ENCODE measurements at places on chromosomes 11 and 22. TPM values are rescaled to one million over a fixed set of nuclear protein-coding genes. Genes with fewer than 3 reads are reported as not detected.

ACR gene
- 0.29 TPM for polyA plus RNA-seq

OR51I2 gene
- not detected for polyA plus RNA-seq

CBLIF gene
- not detected for polyA plus RNA-seq

RIBC2 gene
- polyA plus RNA-seq = not detected

RBMXL2 gene
- not detected for polyA plus RNA-seq

CBX7 gene
- polyA plus RNA-seq = 4.9 TPM

SLC17A6 gene
- not detected for polyA plus RNA-seq

VSTM5 gene
- 0.03 TPM for polyA plus RNA-seq

SMC1B gene
- polyA plus RNA-seq = not detected

ZC3H7B gene
- 36.2 TPM for polyA plus RNA-seq

Measured in HepG2 (cell line).